Stimulated activated CD8-positive, alpha-beta memory T cell treated with anti-CD3 and anti-CD28 coated beads, Interleukin-7, amount 100 ng/mL, for 1 hour (primary cell): ENCODE measurements at places on chromosomes 5 and 9.

DNA sequence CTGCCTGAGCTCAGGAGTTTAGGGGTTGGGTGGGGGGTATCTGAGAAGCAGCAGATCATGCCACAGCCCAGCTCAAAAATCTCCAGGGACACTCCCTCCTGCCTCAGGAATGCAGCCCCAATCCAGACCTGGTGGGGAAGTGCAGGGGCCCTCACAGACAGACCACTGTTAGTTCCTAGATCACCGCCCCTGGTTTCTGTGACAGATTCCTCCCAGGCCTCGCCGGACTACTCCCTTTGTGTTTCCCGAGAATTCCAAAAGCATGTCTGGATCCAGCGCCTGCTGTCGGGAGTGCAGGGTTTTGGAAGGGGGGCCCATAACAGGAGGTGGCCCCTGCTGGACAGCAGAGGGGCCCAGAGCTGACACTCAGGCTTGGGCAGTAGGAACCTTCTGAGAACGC is 74.5 kb downstream of the CTSL start:
- DNase-seq, result no peak

DNA sequence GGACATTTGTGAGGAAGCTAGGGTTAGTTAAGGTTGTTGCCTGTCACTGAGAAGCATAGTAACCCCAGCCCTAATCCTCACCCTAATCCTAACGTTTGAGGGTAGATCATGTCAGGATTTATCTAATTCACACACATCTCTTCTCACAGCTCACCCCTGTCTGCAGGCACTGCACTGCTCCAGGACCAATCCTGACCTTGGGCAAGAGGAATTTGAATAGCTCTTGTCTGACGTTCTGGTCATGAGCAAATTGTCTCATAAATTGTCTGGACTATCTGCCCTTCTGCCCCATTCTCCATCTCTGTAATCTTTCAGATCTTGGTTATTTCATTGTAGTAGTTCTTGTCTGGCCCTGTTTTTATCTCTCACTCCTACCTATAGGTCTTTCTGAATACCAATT is 18.7 kb downstream of the CRHBP start:
- DNase-seq, result no peak

GRCh38 chr5:35405938-35406337 is 175.7 kb upstream of the PRLR start:
- no peak for DNase-seq

GRCh38 chr9:123453831-123454321 is 97.9 kb downstream of the CRB2 start:
- DNase-seq, result no peak
